ENCODE measurements at places on chromosomes 4 and X.
A peak's percentile ranks its signal among the peaks of the same experiment; 100 is the strongest.

- DNase-seq, result no peak
Observed at GRCh38 chrX:118356154-118356701, 10.3 kb downstream of the WDR44 start.

- peak; percentile 46 for DNase-seq
Observed at GRCh38 chr4:139083607-139083955, 68.0 kb downstream of the NOCT start.

- DNase-seq, result peak; percentile 13
Observed at GRCh38 chr4:108224611-108225053, 55.9 kb upstream of the LEF1 start.

DNA sequence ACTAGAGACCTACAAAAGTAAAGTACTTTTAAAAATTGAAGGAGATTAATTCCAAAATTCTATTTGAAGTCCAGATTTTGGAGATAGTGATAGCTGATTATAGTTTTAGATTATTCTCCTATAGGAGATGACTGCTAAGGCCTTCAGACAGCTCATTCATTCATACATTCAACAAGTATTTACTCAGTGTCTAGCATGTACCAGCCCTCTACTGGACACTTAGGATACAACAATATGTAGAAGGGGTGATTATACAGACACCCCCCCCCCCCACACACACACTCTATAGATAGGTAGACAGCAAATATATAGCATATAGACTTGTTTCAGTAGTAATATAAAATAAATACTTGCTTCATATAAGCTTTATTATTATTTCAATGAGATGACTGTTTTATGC is 60.4 kb upstream of the TAF9B start:
- peak; percentile 6 for DNase-seq

- no peak for DNase-seq
Observed at GRCh38 chr4:111847296-111848008, 297.8 kb upstream of the FAM241A start.

- DNase-seq, result no peak
Observed at GRCh38 chr4:113447769-113448168, 313.8 kb downstream of the CAMK2D start.

DNA sequence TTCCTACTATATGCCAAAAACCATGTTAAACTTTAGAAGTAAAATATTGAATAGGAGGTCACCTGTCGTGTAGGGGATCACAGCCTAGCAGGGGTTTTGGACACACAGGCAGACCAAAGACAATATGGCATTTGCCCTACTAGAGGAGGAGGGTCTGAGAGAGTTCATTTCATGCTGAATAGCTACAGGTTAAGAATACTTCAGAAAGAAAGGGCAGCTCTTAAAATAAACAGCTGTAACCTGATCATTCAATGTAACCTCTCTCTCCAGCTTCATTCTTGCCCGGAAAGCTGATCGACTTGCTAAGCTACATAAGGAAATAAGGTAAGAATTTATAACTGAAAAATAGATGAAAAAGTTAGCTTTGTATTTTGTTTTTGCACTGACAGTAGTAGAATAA is 79.9 kb downstream of the MAOA start:
- no peak for DNase-seq

- DNase-seq, result peak; percentile 5
Observed at GRCh38 chr4:115945026-115945425, 831.6 kb upstream of the NDST4 start.

GRCh38 chr4:5654791-5655190 is 53.6 kb downstream of the EVC2 start:
- DNase-seq, result no peak

DNA sequence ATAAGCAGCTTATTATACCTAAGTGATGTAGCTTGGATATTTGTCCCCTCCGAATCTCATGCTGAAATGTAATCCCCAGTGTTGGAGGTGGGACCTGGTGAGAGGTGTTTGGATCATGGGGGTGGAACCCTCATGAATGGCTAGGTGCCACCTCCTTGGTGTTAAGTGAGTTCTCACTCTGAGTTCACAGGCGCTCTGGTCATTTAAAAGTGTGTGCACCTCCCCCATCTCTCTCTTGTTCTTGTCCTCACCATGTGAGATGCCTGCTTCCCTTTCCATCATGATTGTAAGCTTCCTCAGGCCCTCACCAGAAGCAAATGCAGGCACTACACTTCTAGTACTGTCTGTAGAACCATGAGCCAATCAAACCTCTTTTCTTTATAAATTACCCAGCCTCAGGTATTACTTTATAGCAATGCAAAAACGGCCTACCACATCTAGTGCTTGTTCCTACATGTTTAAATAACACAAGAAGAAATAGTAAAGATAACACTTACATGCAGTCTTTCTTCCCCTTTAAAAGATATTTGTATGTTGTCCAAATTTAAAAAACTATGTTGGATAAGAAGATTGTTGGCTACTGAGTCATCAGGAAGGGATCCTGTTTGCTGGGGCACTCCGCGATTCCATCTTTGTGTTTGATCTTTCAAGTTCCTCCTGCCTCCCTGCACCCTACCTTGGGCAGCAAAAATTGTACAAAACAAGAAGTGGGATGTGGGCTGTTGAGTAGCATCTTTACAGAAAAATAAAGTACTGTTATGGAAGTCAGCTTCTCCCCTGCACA is 29.7 kb downstream of the PPP1R2C start:
- DNase-seq, result peak; percentile 45

DNA sequence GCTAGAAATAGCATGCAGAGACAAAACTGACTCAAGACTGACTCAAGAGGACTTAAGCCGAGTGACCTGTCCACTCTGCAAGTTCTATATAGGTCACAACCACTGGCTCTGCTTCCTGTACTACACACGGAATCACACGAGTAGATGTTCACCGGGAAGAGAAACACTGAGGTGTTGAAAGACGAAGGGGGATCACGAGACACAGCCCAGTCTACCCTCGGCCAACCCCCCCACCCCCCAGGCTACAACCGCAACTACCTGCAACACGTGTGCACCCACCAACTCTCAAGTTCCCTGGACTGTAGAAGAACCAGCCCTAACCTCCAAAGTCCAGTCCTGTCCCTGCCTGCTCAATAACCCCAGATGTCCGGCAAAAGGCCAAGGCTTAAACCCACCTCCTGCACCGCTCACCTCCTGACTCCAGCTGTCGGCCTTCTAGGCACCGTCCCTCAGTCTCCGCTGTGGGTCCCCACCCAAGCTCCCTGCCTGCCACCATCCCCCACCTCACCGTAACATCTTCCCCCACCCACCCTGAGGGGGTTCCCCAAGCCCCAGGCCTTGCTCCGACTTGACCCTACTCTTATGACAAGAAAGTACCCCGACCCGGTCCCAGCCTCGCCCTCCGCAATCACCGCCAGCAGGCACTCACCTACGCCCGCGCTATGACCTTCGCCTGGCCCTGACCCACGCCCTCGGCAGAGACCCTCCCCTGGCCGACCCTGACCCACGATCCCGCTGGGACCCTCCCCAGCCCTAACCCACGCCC is 739 bp downstream of the GAK start:
- no peak for DNase-seq

GRCh38 chr4:179372746-179373145 is 1930.5 kb upstream of the AGA start:
- DNase-seq, result no peak

DNA sequence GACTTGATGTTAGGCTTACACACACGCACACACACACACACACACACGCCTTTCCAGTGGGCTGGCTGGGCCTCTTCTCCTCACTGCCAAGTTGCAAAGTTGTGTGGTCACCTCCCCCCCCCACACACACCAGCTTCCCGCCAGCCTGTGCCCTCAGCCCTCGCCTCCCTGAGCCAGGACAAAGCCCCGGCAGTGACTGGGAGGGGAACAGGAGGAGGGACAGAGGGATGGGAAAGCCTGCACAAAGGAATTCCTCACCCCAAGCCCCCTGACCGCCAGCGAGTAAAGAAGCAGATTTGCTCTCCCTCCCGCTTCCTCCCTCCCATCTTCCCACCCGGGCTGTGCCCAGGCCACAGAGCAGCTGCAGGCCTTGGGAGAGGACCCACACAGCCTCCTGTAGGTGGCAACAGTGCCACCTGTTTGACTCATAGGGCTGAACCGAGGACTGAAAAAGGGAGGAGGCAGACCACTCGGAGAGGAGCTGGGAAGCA is at the start of gene GDPD2:
GDPD2 (plus strand) TSS at position 464 of the 491 bp plus-strand sequence. CDS start 1,671 bp downstream, outside the sequence.
- no peak for DNase-seq

DNA sequence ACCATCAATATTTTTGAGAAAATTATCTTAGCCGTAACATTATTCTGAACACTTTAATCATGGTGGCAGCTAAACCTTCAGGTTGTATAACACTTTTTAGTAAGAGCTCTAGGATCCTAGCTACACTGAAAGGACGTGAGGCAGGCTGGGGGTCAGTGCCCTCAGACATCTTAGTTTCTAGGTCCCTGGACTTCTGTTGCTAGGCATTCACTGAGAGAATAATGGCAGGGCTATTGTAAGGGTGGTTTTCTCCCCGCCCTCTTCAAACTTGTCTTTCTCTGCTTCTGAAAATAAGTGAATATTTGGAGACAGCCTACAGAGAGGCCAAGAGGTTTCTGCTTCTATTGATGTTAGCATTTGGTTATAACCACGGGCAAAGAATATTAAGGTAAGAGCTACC is 15.4 kb upstream of the MMRN1 start:
- no peak for DNase-seq

GRCh38 chrX:149962010-149962409 is 23.7 kb upstream of the EOLA2 start:
- DNase-seq, result no peak

All from urothelium cell line (cell line).